Endodermal cell (in vitro differentiated cells): ENCODE measurements at places on chromosomes 5 and 9.

- DNase-seq: no peak
Observed at GRCh38 chr5:96582343-96582742, 79.8 kb upstream of the CAST start.

GRCh38 chr5:82465235-82465634, 187.1 kb upstream of the RPS23 start:
- no peak for DNase-seq

- no peak for DNase-seq
Observed at GRCh38 chr5:157273131-157273556, 7.2 kb downstream of the CYFIP2 start.

GRCh38 chr5:16891033-16891432, 45.1 kb downstream of the MYO10 start:
- no peak for DNase-seq
